ENCODE measurements at places on chromosomes 2 and 18.

GRCh38 chr2:10426726-10427617, 21.2 kb downstream of the ODC1 start:
- no peak for DNase-seq

DNA sequence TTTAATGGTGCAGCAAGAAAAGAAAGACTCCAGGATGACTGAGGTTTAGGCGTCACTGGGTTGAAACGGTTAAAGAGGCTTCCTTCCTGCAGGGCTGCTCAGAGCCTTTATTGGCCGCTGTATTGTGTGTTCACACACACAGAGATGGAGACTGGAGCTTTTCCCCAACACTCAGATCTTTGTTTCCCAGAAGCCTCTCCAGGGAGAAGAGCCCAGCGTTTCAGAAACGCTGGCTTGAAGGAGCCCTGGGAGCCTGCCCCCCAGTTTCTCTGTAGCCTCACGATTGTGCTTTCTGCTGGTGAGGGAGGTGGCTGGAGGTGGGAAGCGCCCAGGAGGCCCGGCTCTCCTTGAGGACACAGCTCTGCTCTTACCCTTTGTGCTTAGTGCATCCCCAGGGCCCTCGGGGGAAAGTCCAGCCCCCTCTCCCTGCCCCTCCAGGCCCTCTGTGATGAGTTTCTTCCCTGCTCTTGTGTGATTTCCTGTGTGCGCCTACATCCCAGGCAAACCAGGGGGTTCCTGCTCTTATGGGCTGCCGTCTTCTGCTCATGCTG, 37.1 kb downstream of the RRM2 start:
- no peak for DNase-seq

- no peak for DNase-seq
Observed at GRCh38 chr2:182606728-182607681, 109.1 kb upstream of the DNAJC10 start.

DNA sequence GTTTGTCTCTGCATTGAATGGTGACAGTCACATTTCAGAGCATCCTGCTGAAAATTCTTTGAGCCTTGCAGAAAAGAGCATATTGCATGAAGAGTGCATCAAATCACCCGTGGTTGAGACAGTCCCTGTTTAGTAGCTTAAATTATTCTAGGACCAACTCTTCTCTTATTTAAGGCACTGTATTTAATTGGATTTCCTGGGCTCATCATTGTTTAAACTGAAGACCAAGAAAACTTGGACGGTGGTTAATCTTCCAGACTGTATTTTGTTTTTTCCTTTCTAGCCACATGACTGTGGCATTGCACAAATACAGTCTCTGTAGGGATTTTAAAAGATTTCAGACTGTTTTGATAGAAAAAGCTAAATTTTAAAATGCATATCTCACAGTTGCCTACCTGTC, 114.4 kb downstream of the GALNT3 start:
- DNase-seq = no peak

DNA sequence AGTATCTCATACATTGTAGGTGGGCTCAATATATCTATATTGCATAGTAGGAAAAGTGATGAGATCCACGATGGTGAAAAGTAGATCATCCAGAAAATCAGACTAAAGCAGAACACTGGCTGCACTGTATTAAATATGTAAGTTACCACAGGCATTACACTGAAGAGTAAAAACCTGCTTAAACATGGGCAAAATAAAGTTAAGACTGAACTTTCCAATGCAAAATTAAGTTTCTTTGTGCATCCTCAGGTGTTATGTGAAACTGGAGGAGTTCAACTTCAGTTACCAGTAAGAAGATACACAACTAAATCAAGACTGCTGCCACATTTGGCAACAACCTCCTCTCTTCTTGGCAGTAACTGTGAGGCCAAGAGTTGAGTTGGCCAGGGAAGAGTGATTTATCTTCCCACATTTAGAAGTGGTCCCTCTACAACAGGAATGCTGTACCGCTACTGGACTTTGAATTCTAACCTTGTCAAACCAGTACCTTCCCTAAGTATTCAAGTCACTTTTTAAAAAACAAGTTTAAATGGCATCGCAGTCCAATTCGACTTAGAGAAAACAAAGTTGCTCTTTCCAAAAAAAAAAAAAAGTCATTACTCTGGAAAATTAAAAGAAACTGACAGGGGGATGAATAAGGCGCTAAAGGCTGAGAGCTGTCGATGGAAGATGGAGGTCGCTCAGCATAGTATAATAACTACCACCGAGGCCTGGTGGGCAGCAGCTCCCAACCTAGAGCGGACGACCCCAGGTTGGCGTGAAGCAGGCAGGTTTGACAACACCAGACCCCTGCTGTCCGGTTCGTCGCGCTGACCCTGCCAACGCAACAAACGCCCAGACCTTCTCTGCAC, 1.1 kb downstream of the MAP4K3 start:
- no peak for DNase-seq

GRCh38 chr2:13480057-13480456, 763.3 kb downstream of the TRIB2 start:
- DNase-seq = no peak

- DNase-seq = no peak
Observed at GRCh38 chr2:107430596-107431266, 396.0 kb upstream of the RGPD4 start.

GRCh38 chr2:105873721-105874120, 129.0 kb downstream of the NCK2 start:
- DNase-seq = no peak

GRCh38 chr2:18701981-18702380, 112.6 kb upstream of the NT5C1B start:
- DNase-seq = no peak

GRCh38 chr2:238352361-238352760, 32.0 kb downstream of the TRAF3IP1 start:
- DNase-seq = no peak

- DNase-seq = no peak
Observed at GRCh38 chr2:189409647-189410046, 31.6 kb upstream of the WDR75 start.

GRCh38 chr2:208039376-208040110, 14.2 kb upstream of the PLEKHM3 start:
- no peak for DNase-seq

DNA sequence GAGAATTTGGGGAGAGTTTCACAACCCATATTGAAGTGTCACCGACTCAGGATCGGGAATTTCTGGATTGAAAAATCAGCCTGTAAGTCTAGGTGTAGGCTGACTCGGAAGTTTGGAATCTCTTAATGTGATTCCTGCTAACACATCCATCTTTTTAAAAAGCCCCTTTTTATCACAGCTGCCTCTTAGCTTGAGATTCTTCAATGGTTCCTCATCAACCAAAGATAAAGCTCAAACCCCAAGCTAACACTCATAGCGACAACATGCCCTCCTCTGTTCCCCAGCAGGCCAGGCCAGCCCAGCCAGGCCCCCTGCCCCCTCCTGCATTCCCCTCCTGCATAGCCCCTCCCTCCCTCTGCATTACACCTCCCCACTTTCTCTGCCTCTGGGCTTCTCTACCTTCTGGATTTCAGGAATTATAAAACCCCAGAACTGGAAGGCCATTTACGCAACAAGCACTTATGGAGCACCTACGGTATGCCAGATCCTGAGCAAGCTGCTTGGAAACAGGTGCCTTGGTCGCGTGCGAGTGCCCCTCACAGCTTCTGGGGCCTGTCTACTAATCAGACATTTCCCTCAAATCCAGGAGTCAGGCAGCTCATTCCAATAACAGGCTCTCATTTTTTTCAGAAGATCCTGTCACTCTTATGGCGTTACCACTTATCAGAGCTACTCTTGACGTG, 63.4 kb downstream of the EMX1 start:
- DNase-seq = no peak

- DNase-seq = no peak
Observed at GRCh38 chr2:34534761-34535160, 935.7 kb upstream of the FAM98A start.

- no peak for DNase-seq
Observed at GRCh38 chr2:10877651-10878111, 34.1 kb upstream of the KCNF1 start.

DNA sequence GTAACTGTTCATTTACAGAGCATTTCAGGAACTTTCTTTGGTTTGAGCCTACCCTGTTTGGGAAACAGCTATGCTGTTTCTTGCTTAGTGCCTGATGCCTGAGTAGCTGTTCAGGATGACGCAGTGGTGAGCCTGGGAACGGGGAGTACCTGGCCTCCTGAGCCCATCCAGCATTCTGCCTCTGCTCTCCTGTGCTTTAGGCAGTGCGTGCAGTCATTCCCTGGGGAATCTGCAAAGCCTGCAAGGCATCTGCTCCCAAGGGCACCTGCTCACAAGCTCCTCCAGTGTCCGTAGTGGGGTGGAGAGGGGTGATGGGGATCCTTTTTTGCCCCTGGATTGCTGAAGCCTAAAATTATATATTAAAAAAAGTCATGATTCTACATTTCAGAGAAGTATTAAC, 68.8 kb downstream of the RAPGEF4 start:
- no peak for DNase-seq

GRCh38 chr2:43343573-43344304, 117.3 kb upstream of the ZFP36L2 start:
- no peak for DNase-seq

GRCh38 chr18:12656605-12656937, 1.3 kb downstream of the SPIRE1 start:
- no peak for DNase-seq

DNA sequence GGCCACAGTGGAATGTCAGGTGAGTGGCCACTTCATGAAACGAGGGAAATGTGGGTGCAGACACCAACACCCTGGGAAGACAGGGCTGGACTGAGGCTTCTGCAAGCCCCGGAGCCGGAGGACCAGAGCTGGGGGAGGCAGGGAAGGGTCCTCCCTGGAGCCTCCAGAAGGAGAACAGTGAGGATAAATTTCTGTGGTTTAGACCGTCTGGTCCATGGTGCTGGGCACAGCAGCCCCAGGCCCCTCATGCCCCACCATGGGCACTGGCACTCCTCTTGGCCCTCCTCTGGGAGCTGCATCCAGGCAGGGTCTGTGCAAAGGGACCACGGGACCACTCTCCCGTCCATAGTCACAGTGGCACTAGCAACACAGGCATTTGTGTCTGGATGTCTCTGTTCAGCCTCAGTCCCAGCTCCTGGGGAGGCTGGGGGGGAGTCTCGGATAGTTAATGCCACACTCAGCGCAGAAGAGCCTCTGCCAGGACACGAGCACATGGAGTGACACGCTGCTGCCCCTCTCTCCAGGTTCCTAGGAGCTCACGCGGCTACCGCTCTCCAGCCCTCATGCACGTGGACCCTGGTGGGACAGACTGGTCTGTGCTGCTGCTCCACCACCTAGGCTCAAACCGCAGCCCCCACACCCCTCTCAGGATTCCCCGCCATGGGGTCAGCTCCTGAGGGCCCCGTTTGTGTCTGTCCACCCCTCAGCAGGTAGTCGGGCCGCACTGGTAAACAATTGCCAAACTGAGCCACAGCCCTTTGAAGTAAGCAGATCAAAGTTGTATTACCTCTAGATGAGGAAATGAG, 305.9 kb upstream of the SALL3 start:
- no peak for DNase-seq

DNA sequence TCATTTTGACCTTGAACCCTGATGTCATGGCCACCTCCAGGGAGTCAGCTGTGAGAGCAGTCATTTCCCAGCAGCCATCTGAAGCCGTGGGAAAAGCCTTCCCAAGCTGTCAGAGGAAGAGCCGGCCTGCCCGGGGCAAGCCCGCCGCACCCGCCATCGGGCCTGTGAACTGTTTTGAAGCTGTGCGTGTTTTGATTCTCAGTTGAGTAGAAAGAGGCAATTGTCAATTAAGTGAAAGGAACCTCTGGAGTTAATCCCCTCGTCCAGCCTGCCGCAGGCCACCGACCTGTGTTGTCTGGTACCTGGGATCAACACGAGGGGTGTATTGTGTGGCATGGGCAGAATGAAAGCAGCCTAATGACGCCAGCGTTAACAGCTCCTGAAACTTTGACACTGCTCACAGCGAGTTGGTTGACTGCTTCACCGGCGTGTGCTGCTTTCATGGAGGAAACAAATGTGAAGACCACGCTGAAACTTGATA, 318.4 kb downstream of the AGAP1 start:
- no peak for DNase-seq

DNA sequence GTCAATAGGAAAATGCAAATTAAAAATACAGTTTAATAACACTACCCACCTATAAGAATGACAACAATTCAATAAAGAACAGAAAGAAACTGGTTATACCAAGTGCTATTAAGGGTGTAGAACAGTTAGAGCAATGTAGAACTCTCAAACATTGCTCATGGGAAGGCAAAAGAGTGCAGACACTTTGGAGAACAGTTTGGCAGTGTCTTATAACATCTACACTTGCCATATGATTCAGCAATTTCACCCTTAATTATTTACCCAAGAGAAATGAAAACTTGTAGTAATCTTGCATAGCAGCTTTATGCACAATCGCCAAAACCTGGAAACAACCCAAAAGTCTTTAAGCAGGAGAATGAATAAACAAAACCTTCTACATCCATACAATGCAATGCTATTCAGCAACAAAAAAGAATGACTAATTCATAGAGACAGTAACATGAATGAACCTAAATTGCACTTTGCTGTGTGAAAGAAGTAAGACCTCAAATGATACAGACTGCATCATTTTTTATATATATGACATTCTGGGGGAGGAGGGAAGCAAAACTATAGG, 455.2 kb downstream of the THSD7B start:
- DNase-seq = no peak

DNA sequence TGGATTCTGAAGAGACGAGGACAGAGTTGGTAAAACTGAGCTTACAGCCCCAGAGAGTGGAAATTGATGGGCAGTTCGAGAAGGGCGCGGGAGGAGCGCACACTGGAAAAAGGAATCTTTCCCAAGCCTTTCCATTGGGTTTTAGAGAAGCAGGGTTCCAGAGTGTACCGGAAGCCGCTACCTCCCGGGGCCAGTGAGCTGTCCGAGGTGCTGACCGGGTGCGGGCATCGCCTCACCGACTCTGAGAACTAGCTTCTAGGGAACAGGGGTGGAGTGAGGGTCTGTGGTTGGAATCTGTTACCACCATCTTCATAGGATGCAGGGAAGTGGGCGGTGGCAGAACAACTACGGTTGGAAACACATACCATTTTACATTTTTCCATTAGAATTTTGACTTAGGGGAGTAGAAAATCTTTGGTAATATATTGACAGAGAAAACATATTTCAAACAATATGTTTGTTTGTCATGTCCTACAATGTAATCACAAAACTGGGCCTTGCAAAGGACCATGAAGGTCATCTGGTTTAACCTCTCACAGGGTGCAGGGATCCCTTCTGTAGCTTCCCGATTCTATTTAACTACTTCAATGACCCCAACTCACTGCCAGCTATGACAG, 724 bp downstream of the NMS start:
- no peak for DNase-seq

All from stimulated activated CD8-positive, alpha-beta memory T cell treated with anti-CD3 and anti-CD28 coated beads, Interleukin-15, amount 100 ng/mL, for 1 hour (primary cell).